Neural progenitor cell (in vitro differentiated cells): ENCODE measurements at places on chromosomes 5 and 9.
A peak's percentile ranks its signal among the peaks of the same experiment; 100 is the strongest.

- DNase-seq, result no peak
Observed at GRCh38 chr9:127380479-127380878, 16.5 kb upstream of the SLC2A8 start.

DNA sequence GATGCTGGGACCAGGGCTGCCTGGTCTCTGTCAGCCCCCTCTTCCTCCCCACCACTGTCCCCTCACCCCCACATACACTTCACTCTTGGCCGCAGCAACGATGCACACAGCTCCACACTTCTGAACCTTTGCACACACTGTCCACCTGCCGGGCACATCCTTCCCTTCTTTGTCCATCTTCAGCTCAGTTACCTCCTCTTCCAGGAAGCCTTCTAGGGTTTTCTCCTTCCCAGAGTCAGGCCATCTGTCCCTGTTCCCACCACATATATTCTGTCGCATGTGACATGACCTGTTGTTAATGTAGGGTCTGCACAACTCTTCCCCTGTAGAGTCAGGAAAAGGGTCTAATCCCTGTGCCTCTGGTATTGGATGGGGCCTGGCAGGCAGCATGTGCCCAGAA, 38.6 kb upstream of the PHYKPL start:
- DNase-seq, result no peak

DNA sequence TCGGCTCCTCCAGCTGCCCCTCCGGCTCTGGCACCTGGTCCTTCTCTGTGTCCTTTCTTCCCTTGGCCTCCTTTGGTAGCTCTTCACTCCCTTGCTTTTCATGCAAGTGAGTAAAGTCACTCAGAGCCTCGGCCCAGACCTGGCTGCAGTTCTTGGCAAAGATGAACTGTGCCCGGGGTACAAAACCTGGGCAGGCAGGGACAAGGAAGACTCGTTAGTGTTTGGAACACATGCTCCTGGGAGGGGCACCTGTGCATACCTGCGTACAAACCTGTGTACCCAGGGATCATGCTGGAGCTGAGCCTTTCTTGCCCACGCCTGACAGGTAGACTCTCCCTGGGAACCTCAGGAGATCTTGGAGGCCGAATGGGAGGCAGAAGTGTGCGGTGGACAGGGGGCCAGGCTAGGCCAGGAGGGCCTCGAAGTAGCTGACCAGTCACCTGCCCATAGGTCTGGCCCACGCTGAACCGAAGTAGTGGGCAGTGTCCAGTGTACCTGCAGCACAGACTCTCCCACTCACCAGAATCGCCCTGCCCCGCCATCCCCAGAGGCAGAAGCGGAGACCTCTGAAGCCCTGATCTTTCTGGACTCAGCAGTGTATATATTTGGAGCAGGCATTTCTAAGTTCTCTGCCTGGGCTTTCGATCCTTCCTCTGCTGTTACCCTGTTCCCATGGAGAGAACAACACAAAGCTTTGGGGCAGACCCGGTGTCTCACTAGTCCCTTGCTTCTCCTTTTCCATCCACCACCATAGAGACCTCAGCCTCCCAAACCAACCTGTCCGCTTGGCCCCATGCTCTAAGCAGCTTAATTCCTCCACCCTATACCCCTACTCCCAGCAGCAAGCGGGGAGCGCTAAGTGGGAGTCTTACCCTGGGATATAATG, 41.9 kb upstream of the TESK1 start:
- no peak for DNase-seq

- DNase-seq, result no peak
Observed at GRCh38 chr9:107648153-107648715, 158.7 kb upstream of the KLF4 start.

DNA sequence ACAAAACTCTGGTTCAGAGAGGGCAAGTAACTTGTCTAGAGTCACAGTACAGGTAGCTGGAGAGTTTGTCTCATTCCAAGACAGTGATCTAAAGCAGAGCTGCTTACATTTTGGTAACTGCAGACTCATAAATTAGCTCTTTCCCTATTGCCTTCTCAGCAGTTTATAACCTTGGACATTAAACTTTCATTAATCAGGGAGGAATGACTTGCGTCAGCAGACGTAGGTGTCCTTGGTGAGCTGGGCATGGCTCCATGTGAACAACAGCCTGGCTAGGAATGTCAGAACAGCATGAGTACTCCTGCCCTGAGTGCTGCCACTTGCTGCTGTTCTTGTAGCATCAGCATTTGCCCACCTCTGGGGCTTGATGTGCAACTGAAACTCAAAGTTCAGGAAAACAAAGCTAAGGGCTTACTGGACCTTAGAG, 2.2 kb upstream of the ALDOB start:
- DNase-seq, result no peak

- DNase-seq, result no peak
Observed at GRCh38 chr5:59685793-59686192, 207.7 kb downstream of the PDE4D start.

DNA sequence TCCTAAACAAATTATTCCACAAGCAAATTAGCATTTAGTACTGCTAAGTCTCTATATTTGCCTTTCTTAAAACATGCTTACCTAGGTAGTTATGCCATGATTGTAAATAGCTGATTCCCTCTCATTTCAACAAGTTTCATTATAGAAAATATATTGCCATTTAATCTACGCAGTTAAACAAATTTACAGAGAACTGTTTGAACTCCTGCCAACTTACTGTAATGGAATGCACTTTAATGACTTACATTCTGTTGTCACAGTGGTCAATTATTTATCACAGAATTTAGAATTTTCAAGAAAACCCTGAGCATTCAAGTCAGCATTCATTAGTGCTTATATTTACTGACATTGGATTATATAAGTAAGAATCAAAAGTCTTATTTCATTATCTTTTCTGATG, 19.6 kb downstream of the SLC38A9 start:
- DNase-seq, result no peak

DNA sequence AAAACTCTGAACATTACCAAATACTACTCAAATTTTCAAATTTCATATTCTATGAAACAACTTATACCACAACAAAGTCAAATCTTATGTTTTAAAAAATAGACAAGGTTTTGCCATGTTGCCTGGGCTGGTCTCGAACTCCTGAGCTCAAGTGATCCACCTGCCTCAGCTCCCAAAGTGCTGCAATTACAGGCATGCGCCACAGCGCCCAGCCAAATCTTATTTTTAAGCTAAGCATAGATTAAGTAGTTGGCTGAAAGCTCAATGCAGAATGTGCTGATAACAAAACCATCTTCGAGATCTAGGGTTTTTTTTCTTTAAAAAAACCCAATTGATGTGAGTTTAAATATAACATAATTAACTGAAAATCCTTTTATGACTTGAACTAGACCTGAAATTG, 6.4 kb downstream of the LMBRD2 start:
- no peak for DNase-seq

DNA sequence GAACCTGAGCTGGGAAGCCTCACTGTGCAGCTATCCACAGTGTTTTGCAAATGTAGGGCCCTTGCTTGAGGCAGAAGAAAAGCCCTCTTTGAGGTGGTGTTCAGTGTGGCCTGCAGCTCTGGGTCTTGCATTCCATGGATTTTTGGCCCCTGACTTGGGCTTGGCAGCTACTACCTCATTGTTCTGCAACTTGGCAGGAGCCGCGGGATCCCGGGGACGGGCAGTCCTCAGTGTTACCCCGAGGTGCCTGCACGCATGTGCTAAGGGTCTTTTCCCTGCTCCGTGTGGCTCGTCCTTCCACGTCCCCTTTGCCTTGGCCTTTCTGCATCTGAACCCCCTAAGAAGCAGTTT, 39.8 kb downstream of the NEK6 start:
- peak; percentile 65 for DNase-seq

GRCh38 chr5:158121678-158122077, 262.7 kb upstream of the CLINT1 start:
- no peak for DNase-seq

GRCh38 chr5:154899151-154899816, 38.7 kb downstream of the GEMIN5 start:
- no peak for DNase-seq

GRCh38 chr5:92402045-92402444, 1018.9 kb upstream of the ARRDC3 start:
- no peak for DNase-seq

- DNase-seq, result no peak
Observed at GRCh38 chr5:153081385-153081784, 409.1 kb upstream of the GRIA1 start.

- DNase-seq, result no peak
Observed at GRCh38 chr9:32455738-32456137, 70.3 kb downstream of the RIGI start.

DNA sequence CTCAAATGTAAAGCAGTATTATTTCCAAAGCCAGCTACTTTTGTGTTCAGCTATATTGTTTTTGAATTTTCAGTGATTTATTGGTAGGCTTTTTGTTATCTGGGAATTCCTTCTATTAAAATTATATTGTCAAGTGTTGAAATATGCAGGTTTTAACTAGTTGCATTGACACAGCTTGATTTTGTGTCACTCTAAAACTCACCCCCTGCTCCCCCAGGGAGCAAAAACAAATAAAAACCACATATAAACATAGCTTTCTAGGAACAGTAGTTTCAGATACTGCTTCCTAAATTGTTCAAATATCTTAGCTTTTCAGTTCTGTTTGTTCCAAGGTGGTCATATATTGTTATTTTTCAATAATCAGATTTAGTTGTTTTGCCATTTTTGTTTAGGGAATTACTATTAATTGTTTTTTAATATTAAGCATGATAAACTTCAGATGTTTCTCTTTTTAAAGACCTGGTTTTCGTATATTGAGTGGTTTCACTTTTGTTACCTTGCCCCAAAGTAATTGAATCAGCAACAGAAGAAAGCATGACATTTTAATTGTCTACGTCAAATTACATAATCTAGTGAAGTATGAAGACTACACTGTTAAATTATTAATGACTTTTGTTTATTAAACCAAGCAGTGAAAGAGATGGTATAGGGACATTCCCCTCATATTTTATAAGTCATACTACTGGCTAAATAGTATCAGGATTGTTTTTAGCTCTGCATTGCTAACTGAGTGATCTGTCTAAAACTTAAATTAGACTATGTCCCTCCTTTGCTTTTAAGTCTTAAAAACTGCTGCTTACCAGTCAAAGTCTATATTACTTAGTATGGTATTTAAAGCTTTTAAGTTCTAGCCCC, 43.4 kb downstream of the ERBIN start:
- DNase-seq, result no peak

GRCh38 chr5:114053372-114053771, 308.5 kb upstream of the KCNN2 start:
- DNase-seq, result no peak

DNA sequence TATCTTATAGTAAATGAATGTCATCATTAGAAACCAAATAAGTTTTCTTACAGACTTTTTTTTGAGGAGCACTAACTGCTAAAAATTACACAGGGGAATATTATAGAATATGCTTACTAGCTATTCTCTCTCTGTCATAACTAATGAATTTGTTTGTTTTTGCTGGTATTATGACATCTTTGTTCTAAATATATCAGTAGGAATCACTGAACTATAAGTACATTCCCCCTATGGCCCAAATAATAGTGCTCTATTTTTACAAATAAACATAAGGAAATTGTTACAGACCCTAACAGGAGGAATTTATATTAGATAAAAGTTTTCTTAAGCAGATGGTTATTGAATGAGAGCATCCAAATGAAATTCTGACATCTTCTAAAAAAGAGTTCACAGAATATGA, 83.0 kb upstream of the RIOK2 start:
- no peak for DNase-seq

GRCh38 chr9:131575946-131576853, 30.9 kb downstream of the PRRT1B start:
- no peak for DNase-seq

DNA sequence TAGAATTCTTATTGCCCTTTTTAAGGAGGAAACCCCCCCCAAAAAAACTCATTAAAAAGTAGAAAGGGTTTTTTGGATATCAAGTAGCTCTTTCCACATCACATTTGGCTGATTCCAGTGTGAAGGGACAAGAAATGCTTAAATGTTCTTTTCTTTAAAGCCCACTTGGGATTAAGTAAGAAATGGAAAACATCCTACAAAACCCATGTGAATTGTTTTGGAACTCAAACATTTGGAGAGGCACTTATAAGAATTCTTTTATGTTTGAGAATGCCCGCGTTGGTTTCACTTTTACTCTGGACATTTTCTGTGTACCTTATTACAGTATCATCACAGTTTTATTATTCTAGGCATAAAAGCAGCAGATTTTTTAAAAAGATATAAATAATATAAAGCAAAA, 301.1 kb upstream of the ACTBL2 start:
- no peak for DNase-seq

GRCh38 chr5:69083412-69083811, 10.4 kb upstream of the SLC30A5 start:
- DNase-seq, result peak; percentile 12

DNA sequence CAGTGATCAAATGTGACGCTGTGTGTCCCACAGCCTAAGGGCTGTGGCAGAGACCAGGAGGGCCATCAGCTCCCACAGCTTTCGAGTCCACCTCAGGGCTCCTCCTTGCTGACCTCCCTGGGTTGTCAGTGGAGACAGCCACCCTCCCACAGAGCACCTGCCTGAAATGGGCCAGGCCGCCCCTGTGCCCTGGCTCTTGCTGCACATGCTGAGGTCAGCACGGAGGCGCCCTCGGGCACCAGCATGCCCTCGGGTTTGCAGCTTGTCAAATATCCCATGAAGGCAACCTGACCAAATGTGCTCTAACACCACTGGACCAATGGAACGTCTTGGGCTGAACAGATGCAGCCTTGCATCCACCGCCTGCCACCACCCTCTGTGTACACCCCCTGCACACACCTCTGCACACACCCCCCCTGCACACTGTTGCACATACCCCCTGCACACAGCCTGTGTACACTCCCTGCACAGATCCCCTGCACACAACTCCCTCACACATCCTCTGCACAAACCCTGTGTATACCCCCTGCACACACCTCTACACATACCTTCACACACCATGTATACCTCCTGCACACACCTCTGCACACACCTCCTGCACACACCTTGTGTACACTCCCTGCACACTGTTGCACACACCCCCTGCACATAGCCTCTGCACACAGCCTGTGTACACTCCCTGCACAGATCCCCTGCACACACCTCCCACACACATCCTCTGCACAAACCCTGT, 2.0 kb upstream of the CEP72 start:
- no peak for DNase-seq

DNA sequence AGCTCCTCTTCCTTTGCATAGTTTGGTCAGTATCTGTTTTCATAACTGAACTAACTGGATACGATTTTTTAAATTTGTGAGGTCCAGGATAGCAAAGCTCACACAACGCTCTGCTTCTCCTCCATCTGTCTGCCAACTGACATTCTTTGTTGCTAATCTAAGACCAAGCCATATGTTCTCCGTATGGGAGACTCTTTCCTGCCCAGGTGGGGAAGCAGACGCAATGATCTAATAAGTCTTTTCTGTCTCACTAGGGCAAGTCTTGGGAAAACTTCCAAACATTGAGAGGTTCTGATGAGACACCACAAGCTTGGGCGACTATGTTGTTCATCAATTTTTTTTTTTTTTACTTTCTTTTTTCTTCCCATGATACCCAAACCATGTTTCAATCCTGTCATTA, 558.5 kb downstream of the EFNA5 start:
- no peak for DNase-seq

GRCh38 chr9:77839459-77840140, 191.5 kb upstream of the GNA14 start:
- DNase-seq, result no peak
